ENCODE measurements at places on chromosomes 13 and 19.

GRCh38 chr19:54480051-54480450 is 7.0 kb upstream of the CDC42EP5 start:
- no peak for DNase-seq

DNA sequence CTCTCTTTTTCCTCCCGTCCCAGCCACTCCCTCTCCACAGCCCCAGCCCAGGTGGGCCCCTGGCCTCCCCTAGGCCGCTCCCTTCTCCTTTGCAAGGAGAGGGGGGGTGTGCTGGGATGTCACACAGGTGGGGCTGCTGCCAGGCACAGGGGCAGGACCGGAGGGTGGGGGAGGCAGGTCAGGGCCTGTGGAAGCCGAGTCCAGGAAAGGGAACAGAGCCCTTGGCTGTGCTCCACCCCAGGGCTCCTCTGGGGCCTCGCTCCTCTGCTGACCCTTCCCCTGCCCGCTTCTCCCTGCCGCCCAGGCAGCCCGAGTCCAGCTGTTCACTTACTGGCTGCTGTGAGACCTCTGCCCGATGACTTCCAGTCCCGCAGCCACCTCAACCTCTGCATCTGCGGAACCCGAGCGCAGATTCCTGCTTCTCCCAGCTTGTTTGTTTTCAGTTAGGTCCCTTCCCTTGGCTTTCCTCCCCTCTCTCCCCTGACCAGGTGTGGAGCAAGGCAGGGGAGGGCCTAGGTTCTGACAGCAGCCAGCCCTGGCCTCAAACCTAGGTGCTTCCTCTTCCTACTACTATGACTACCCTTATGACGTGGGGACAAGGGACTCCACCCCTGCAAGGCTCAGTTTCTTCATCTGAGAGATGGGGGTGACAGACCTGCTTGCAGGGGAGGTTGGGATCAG is 850 bp upstream of the KLK11 start:
- no peak for DNase-seq

GRCh38 chr19:1449467-1450442 is at the start of gene APC2:
Gene APC2, plus strand, starts transcription at chr19:1450121. Its CDS starts 2,881 bp downstream, at chr19:1453002.
- no peak for DNase-seq

DNA sequence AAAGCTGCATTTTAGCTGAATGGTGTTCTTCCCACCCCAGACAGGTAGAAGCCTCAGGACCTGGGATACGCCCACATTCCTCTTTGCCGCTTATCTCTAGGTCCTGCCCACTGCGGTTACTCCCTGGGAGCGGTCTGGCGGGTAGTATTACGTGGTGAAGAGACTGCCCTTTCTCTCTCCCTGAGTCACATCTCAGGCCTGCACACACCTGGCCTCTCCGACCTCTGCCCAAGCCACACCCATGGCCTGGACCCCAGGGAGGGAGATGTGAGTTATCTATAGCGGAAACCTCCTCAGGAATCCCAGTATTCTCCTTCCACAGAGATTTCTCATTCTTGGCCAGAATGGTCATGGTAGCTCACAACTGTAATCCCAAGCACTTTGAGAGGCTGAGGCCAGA is 17.3 kb downstream of the RHPN2 start:
- no peak for DNase-seq

GRCh38 chr13:74569251-74569650 is 435.0 kb upstream of the KLF12 start:
- DNase-seq = no peak

- DNase-seq = no peak
Measured at GRCh38 chr13:20713014-20713376, 9.5 kb downstream of the IL17D start.

DNA sequence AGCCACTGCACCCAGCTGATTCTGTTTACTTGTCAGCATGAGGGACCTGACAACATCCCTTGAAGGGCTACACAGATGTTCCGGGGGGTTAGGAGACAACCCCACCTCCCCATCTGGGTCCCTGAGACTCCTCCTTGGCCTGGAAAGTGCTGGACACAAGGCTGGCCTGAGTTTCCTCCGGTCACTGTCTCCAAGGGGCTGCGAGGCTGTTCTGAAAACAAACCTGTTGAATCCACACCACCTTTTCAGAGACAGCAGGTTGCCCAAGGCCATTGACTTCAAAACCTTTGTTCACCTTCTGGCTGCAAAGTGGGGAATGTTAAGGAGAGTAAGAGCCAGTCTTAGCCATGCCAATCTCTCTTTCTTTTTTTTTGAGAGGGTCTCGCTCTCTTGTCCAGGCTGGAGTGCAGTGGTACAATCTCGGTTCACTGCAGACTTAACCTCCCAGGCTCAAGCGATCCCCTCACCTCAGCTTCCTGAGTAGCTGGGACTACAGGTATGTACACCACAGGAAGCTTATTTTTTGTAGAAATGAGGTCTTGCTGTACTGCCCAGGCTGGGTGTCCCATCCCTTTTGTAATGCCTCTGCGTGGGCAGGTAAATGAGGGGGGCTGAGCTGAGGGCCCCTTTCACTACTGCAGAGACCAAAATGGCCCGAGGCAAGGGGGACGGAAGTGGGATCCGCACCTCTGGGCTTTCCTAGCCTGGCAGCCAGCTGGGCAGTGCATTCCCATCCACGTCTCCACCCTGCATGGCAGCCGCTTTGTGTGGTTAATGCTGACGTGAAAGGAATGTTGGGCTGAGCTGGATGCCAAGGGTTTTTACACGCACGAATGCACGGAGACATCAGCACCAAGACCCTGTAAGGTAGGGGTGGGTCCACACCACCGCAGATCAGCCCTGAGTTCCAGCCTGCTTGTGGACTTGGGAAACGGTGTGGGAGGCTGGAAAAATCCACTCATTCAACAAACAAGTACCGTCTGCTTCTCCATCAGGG is 1.9 kb upstream of the ZNF628 start:
- no peak for DNase-seq

DNA sequence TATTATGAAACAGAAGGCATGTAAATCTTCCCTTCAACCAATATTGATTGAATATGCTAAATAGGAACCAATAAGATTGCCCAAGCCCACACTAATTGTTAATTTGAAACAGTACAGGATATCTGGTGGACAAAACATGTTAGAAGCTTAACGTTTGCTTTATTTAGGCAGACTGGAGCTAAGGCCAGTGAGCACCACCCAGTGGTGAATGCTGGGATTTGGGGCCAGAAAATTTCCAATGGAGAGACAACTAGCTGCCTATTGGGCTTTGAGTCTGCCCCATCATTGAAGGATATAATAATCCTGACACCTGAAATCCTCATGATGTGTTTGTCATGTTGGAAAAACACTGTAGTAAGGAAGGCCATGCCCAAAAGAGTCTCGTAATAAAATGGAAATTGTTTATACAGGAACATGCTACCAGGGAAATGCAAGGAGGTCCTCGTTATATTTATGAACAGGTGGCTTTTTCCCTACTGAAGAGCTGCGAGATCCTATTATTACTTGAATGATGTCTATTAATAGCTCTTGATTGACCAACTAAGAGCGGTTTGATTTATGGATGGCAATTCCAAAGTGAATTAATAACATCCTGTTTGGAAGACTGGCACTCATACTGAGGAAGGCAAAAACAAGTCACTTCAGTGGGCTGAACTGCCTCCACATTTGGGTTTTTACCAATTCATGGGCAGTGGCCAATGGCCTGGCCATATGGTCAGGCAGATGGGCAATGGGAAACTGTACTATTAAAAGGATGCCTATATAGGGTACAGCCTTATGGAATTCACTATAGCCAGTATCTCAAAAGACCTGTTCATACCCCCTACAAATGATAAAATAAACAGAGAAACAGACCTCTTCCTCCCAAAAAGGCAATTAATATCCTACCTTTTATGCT is 8.7 kb downstream of the SIGLECL1 start:
- peak; percentile 33 for DNase-seq

GRCh38 chr13:46668931-46669525 is 116.1 kb downstream of the LRCH1 start:
- no peak for DNase-seq

DNA sequence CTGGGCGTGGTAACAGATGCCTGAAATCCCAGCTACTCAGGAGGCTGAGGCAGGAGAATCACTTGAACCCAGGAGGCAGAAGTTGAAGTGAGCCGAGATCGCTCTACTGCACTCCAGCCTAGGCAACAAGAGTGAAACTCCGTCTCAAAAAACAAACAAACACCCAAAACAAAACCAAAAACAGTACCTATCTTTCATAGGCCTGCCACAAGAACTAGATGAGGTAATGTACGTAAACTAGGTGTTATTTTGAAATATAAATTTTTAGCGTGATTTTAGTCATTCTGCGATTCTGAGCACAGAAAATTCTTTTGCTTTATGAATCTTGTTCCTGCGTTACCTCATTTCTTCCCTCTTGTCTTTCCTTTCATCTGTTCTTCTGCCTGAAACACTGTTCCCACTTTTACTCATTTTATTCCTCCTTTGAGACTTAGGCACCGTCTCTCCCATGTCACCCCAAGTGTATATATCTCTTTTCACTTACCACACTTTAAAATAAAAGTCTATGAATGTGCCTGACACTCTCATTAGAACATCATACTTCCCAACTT is 238.2 kb upstream of the HTR2A start:
- no peak for DNase-seq

DNA sequence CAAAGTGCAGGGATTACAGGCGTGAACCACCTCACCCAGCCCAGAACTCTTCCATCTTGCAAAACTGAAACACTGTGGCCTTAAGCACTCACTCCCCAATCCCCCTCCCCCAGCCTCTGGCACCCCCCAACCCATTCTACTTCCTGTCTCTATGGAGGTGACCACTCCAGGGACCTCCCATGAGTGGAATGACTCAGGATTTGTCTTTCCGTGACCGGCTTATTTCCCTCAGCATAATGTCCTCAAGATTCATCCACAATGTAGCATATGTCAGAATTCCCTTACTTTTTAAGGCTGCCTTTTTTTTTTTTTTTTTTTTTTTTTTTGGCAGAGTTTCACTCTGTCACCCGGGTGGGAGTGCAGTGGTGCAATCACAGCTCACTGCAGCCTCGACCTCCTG is 3.6 kb upstream of the F2RL3 start:
- DNase-seq = no peak

DNA sequence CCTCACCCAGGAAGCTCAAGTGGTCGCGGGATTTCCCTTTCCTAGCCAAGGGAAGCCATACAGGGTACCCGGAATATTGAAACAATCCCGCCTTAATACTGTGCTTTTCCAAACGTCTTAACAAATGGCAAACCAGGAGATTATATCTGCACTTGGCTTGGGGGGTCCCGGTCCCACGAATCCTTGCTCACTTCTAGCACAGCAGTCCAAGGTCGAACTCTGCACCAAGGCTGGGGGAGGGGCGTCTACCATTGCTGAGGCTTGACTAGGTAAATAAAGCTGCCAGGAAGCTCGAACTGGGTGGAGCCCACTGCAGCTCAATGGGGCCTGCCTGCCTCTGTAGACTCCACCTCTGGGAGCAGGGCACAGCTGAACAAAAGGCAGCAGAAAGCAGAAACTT is 1644.8 kb downstream of the PCDH9 start:
- no peak for DNase-seq

DNA sequence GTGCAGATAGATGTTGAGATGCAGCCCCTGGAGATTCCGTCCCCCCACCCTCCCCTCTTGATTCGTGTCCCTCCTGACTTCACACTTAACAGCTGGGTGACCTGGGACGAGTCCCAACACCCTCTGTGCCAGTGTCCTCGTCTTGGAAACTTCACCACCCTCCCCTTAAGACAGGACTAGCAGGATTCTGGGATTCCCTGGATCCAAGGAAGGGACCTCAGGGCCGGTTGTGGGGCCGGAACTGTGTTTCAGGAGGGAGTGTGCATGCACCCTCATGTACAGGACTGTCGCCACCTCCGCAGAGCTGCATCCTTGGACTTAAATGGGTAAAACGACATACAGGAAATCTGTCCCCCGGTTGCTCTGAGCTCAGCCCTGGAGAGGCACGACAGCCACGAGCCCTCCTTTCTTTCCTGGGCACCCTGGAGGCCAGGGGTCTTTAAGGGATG is 990 bp downstream of the MYO9B start:
- DNase-seq = peak; percentile 47

DNA sequence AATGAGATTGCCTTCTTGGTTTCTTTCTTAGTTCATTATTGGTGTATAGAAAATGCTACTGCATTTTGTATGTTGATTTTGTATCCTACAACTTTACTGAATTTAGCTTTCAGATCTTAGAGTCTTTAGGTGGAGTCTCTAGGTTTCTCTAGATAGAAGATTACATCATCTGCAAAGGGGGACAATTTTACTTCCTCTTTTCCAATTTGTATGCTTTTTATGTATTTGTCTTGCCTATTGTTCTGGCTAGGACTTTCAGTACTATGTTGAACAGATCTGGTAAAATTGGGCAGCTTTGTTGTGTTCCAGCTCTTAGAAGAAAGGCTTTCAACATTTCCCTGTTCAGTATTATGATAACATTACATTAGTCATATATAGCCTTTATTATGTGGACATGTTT is 101.0 kb upstream of the SPRY2 start:
- no peak for DNase-seq

DNA sequence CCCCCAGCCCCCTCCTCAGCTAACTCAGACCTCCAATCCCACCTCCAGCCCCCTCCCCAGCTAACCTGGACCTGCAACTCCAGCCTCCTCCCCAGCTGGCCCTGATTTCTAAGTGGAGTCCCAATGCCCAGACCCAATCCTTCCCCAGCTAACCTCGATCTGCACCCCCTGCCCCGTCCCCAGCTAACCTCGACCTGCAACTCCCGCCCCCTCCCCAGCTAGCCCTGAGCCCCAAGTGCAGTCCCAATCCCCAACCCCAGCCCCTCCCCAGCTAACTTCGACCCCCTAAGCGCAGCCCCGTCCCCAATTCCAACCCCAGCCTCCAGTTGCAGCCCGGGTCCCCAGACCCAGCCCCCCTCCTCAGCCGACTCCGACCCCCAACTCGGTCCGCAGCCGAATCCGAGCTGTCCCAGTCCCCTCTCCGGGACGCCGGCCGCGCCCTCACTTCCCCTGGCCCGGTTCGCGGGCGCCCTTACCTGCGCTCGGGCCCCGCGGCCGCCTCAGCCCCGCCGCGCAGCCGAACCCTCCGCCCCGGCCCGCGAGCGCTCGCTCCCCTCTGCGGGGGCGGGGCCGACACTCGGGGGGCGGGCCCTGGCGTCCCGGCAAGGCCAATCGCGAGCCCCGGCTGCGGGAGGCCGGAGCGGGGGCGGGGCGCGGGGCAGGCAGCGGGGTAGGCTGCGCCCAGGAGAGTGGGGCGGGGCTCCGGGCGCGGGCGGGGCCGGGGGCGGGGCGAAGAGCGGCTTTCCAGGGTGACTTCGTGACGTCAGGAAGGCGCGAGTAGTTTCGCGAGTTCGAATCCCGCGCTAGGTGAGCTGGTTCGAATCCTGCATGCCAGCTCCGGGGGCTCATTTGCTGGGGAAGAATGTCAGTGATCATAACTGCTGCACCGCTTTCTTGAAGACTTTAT is at the start of gene GNG7:
Gene GNG7, minus strand, starts transcription at position 525 of the 907 bp plus-strand sequence. CDS start 182,006 bp downstream, outside the sequence.
- peak; percentile 99 for DNase-seq

- DNase-seq = no peak
Measured at GRCh38 chr13:85500696-85501256, 298.4 kb downstream of the SLITRK6 start.

DNA sequence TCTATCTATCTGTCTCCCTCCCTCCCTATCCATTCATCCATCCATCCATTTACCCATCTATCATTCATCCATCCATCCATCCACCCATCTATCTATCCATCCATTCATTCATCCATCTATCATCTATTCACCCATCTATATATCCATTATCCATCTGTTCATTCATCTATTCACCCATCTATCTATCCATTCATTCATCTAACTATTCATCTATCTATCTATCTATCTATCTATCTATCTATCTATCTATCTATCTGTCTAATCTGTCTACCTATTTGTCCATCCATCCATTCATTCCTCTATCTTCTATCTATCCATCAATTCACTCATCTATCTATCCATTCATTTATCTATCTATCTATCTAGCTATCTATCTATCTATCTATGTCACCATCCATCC is 4.4 kb upstream of the CDK8 start:
- no peak for DNase-seq

GRCh38 chr19:35355791-35356460 is 2.3 kb upstream of the FFAR3 start:
- no peak for DNase-seq
